Camera-type eye (tissue), 1 donor: ENCODE measurements at places on chromosomes 6 and 20. TPM values are rescaled to one million over a fixed set of nuclear protein-coding genes. Genes with fewer than 3 reads are reported as not detected.

Gene ZNF831
- 0.16 TPM for total RNA-seq

Gene CAPN11
- not detected for total RNA-seq

Gene ZFP57
- not detected for total RNA-seq

Gene SYTL3
- total RNA-seq = 3.2 TPM

Gene MLIP
- 8.0 TPM for total RNA-seq

Gene PRSS35
- total RNA-seq = 153 TPM

Gene TPBG
- 27.0 TPM for total RNA-seq

Gene AIF1
- total RNA-seq = 10.5 TPM

Gene SYCP2
- total RNA-seq = 5.4 TPM

Gene MYH7B
- 10.7 TPM for total RNA-seq

Gene PEDS1
- 7.6 TPM for total RNA-seq

Gene CRIP3
- total RNA-seq = not detected

Gene PET117
- total RNA-seq = 21.2 TPM

Gene CD83
- 12.7 TPM for total RNA-seq

Gene SLC13A3
- total RNA-seq = 10.1 TPM

Gene UBE2C
- 15.3 TPM for total RNA-seq

Gene TRAPPC3L
- total RNA-seq = 0.38 TPM

Gene RIMS4
- 12.0 TPM for total RNA-seq

Gene RIPOR3
- total RNA-seq = 10.4 TPM

Gene PNPLA1
- 0.16 TPM for total RNA-seq

Gene C6orf58
- total RNA-seq = not detected

Gene MAN1A1
- 93.4 TPM for total RNA-seq

Gene LY6G6C
- total RNA-seq = not detected

Gene KCNK5
- total RNA-seq = 2.4 TPM

Gene AVP
- not detected for total RNA-seq

Gene PRKN
- 19.5 TPM for total RNA-seq

Gene SAMD5
- total RNA-seq = 23.1 TPM

Gene FHL5
- total RNA-seq = 0.60 TPM

Gene SLC23A2
- total RNA-seq = 71.2 TPM

Gene MUC21
- 0.11 TPM for total RNA-seq

Gene ARFGEF3
- total RNA-seq = 11.1 TPM

Gene GATA5
- not detected for total RNA-seq

Gene EBF4
- total RNA-seq = 16.9 TPM

Gene XKR7
- total RNA-seq = 8.2 TPM

Gene MAS1
- 0.05 TPM for total RNA-seq

Gene CCN6
- not detected for total RNA-seq

Gene TFAP2C
- total RNA-seq = 13.0 TPM

Gene TRIM10
- 1.0 TPM for total RNA-seq

Gene CLPSL2
- total RNA-seq = not detected

Gene CRISP3
- total RNA-seq = 0.22 TPM

Gene PKIB
- 19.4 TPM for total RNA-seq

Gene OXT
- not detected for total RNA-seq

Gene FAM209B
- not detected for total RNA-seq

Gene DYNLT2
- total RNA-seq = 6.4 TPM

Gene CFAP206
- total RNA-seq = 3.4 TPM

Gene DLK2
- 2.6 TPM for total RNA-seq

Gene PGC
- not detected for total RNA-seq

Gene ACSS1
- 30.0 TPM for total RNA-seq

Gene PDYN
- not detected for total RNA-seq

Gene CST7
- 0.60 TPM for total RNA-seq

Gene TMEM14B
- total RNA-seq = 61.5 TPM

Gene DNMT3B
- 10.0 TPM for total RNA-seq
